ENCODE measurements at places on chromosomes 1 and 21. TPM values are rescaled to one million over a fixed set of nuclear protein-coding genes. Genes with fewer than 3 reads are reported as not detected.

The DDX59 gene
- 30.9 TPM for polyA plus RNA-seq

The VWA1 gene
- polyA plus RNA-seq: 104 TPM

The FMO1 gene
- polyA plus RNA-seq: 182 TPM

The SCNM1 gene
- polyA plus RNA-seq: 40.4 TPM

The CASQ2 gene
- polyA plus RNA-seq: 0.49 TPM

The FMN2 gene
- 5.9 TPM for polyA plus RNA-seq

The DNASE2B gene
- polyA plus RNA-seq: 0.12 TPM

The CELA3B gene
- 0.31 TPM for polyA plus RNA-seq

The EPHA10 gene
- 0.09 TPM for polyA plus RNA-seq

The CSF1 gene
- 7.5 TPM for polyA plus RNA-seq

The RIPPLY3 gene
- polyA plus RNA-seq: 2.5 TPM

- no peak for DNase-seq
Measured at GRCh38 chr1:45230537-45230936, 24.1 kb upstream of the ZSWIM5 start.

GRCh38 chr1:2865571-2866421 lies 64.3 kb upstream of the TTC34 start:
- no peak for DNase-seq

- DNase-seq: no peak
Measured at GRCh38 chr1:96488777-96489176, 232.8 kb upstream of the PTBP2 start.

DNA sequence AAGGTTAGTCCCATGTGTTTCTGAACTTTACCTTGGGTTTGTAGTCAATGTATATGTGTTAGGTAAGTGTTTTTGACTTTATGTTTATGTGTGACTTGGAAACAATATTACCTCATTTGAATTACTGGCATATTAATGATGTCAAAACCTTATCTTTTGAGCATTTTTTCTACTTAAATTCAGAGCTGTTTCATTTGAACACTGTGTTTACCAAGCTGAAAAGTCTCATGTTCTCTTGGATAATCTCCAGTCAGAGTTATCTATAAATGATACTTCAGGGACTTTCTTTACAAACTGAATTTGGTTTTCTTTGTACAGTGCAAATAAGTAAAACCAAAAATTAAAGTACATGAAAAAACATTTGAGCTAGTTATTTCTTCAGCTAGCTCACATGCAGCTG lies 30.0 kb downstream of the ADAMTS1 start:
- no peak for DNase-seq

GRCh38 chr1:228785366-228786330 lies 50.4 kb downstream of the RHOU start:
- no peak for DNase-seq

DNA sequence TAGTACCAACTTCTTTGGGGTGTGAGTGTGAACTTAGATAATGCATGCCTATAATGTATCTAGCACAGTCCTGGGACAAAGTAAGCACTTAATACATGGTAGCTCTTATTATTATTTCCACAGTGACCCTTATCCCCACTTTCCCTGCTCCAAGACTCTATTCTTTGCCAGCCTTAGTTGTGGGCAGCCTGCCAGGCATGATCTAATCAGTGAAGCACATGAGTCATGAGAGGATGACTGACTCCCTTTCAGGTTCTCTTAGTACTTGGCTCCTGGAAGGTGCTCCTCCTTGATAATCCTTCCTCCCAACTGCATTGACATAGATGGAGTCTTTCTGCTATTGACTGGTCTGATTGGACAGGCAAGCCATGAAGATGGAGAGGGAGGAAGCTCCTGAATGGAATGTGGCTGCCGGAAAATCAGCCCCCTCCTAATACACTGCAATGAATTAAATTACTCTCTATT lies 17.4 kb upstream of the GNG12 start:
- DNase-seq: no peak

- DNase-seq: no peak
Measured at GRCh38 chr1:86951430-86951829, 37.0 kb downstream of the HS2ST1 start.

GRCh38 chr1:173360487-173361063 lies 116.6 kb upstream of the PRDX6 start:
- no peak for DNase-seq

DNA sequence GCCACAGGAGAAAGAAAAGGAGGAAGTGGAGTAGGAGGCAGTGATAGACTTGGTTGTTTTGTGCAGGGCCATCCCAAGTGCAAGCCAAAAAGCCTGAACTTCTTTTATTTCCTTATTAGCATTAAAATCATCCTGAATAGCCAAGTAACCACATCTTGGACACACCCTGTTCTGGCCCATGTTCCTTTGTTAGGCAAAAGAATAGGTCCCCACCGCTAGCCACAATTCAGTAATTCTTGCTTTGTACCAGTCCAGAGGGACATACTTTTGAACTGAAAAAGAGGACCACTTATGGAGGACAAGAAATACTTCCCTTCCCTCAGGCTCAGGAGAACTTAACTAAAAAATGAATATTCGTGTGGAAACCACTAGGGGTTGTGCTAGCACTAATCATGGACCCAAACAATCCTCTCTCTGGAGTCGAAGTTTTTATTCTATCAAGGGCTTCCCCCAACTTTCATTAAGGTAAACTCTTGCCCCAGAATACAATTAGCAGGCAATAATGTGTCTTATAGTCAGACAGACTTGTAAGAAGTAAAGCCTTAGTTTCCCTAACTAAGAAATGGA lies 19.4 kb downstream of the TNFSF4 start:
- DNase-seq: no peak

- no peak for DNase-seq
Measured at GRCh38 chr1:190478149-190479049, 735 bp upstream of the BRINP3 start.

DNA sequence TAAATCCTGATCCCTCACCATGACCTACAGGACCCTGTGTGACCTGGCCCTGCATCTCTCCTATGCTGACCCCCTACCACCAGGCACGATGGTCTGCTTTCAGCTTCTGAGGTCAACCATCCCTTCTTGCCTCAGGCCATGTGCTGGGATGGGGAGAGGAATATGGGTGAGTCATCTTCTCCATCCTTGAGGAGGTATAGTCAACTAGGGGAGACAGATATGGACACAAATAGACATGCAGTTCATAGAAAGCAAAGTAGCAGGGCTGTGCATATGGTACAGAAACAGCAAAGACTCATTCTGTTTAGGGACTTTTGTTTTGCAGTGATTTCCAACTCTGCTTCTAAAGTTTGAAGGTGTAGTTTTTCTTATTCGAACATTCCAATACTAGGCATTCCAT lies 250.8 kb upstream of the FGGY start:
- DNase-seq: no peak

GRCh38 chr1:110475362-110476027 lies 24.5 kb downstream of the PROK1 start:
- no peak for DNase-seq

DNA sequence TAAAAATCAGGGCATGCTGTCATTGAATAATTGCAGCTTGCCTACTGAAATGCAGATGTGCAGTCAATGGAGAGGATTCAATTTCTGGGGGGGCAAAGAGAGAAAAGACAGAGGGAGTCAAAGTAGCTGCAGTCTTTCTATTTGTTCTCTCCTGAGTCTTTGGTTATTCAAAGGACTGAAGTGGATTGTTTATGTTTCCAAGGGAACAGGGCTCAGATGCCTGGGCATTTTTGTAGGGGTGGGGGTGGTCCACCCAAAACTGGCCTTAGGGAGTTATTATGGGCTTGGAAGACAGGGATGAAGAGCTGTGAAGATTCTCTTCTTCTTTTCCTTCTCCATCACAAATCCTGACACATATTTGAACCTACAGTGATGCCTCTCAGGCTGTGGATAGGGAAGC lies 408.8 kb upstream of the DAB1 start:
- no peak for DNase-seq

DNA sequence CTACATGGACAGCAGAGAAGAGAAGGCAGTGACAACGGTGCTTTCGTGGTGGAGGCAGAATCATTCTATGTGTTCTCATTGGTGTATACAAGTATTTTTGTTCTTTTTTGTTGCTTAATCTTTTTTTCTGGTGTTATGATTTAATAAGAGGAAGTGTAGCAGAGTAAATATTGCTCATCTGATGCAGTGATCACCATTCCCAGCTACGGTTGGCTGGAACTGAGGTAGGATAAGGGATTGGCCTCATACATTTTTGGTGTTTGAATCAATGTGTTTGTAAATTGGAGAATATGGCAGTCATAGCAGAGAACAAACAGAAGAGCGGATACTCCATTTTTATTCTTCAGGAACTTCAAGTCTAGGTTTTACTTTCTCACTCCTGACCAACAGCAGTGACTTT lies 76.6 kb downstream of the UBE2U start:
- DNase-seq: no peak

GRCh38 chr1:96387785-96388184 lies 333.8 kb upstream of the PTBP2 start:
- no peak for DNase-seq

DNA sequence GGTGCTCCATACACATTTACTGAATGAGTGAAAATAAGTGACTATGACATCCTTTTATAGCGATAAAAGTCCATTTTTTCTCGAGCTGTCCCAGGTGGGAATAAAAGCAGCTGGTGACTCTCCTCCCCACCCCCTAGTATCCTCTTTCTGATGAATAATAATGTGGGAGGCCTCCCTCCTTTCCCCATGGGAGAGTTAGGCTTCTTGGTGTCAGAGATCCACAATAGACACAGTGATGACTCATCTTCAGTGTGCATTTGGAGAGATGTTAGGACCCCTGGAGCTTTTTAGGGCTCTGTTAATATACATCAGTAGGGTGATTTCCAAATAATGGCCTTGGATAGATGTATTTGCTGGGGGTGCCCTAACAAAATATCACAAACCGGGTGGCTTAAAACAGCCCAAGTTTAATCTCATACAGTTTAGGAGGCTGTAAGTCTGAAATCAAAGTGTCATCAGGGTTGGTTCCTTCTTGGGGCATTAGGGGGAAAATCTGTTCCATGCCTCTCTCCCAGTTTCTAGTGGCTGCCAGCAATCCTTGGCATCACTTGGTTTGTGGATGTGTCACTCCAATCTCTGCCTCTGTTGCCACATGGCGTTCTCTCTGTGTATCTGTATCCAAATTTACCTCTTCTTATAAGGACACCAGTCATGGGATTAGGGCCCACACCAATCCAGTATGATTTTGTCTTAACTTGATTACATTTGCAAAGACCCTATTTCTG lies 4.4 kb upstream of the PHC2 start:
- no peak for DNase-seq

GRCh38 chr1:25064465-25065240 lies 134.6 kb upstream of the RUNX3 start:
- DNase-seq: no peak

DNA sequence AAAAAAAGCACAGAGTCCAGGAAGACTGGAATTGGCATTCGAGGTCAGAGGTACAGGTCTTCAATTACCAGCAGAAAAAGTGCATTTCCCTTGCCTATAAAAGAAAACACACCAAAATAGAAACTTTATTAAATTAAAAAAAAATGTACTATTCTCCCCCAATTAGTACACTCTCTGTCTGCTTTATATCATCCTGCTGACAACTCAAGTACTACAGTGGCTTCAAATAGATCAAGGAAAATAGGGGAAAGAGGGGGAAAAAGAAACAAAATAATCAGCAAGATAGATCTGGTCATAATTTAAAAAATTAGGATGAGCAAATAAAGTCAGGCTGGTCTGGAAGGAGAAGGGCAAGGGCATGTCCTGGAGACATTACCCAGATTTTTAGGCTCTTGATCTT lies 315.1 kb downstream of the PAPPA2 start:
- no peak for DNase-seq

DNA sequence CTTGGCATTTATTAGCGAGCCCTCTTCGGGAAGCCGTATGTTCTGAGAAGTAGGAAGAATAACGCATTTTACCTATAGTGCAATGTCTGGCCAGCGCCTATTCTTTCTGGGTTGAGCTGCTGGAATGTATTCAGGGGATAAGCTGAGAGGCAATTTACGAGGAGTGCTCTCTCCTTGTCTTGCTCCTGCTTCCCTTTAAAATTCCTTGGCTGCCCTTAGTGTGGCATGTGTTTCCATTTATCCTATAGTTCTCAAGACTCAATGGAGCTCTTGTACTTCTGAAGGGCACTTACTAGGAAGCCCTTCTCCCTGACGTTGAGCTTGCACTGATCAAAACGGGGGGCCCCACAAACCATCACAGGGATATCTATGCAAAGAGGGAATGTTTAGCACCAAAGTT lies 364.6 kb downstream of the DISC1 start:
- no peak for DNase-seq

GRCh38 chr1:36849956-36850355 lies 184.4 kb downstream of the GRIK3 start:
- DNase-seq: peak; percentile 21

DNA sequence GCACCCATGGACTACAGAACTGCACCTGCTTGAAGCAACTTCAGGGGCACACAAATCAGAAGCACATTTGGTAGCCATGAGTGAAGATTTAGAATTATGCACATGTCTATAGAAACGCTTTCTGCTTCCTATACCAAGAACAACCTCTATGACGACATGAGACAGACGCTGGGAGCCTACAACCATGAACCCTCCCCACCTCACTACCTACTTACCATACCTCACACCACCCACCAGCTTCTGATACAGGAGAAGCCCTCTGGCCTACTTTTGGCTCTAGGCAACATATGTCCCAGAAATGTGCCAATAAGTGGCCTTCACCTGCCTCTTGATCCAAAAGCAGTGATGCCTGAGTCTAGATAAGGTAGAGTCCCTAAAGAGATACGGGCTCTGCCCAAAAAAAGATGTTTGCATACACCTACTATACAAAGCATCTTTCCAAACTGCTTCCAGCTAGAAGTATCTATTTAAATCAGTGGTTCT lies 58.5 kb downstream of the SLC45A1 start:
- no peak for DNase-seq

GRCh38 chr21:41877901-41878830 lies 978 bp downstream of the PRDM15 start:
- DNase-seq: no peak

- no peak for DNase-seq
Measured at GRCh38 chr1:20126041-20126805, 6.9 kb upstream of the PLA2G2D start.

- no peak for DNase-seq
Measured at GRCh38 chr1:228021355-228022030, 14.7 kb downstream of the WNT3A start.

DNA sequence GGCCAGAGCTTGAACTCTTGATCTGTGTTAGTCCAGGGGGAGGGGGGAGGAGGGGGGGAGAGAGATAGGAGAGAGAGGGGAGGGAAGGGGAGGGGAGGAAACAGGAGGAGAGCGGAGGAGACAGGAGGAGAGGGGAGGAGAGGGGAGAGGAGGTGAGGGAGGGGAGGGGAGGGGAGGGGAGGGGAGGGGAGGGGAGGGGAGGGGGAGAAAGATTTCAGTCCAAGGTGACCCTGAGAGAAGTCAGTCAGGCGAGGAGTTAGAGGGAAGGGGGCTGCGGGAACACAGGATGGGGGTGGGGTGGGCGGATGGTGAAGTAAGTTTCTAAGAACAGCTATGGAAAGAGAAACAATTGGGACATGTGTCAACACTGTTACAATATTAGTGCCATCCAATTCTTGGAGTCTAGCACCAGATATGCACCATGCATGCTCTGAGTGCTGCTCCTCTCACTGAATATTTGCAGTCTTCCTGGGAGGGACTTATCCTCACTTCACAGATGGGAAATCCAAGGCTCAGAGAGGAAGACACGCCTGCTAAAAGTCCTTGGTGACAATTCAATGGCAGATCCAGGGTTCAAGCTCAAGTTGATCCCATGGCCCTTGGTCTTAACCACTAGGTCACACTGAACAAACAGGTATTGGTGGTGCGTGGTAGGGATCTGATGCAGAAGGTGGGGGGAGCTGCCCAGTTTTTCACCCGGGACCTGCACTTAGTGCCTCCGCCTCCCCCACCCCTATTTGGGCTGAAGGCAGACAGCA lies 42.5 kb upstream of the ECE1 start:
- DNase-seq: no peak

- DNase-seq: no peak
Measured at GRCh38 chr1:46134660-46135331, 2.4 kb upstream of the PIK3R3 start.

Data from left renal cortex interstitium (tissue), 4 donors.